ENCODE measurements at places on chromosomes 7 and 10.
A peak's percentile ranks its signal among the peaks of the same experiment; 100 is the strongest.

- DNase-seq = no peak
Measured at GRCh38 chr7:103664577-103664976, 218.6 kb upstream of the SLC26A5 start.

- DNase-seq = no peak
Measured at GRCh38 chr7:2487586-2488271, 11.5 kb upstream of the GRIFIN start.

DNA sequence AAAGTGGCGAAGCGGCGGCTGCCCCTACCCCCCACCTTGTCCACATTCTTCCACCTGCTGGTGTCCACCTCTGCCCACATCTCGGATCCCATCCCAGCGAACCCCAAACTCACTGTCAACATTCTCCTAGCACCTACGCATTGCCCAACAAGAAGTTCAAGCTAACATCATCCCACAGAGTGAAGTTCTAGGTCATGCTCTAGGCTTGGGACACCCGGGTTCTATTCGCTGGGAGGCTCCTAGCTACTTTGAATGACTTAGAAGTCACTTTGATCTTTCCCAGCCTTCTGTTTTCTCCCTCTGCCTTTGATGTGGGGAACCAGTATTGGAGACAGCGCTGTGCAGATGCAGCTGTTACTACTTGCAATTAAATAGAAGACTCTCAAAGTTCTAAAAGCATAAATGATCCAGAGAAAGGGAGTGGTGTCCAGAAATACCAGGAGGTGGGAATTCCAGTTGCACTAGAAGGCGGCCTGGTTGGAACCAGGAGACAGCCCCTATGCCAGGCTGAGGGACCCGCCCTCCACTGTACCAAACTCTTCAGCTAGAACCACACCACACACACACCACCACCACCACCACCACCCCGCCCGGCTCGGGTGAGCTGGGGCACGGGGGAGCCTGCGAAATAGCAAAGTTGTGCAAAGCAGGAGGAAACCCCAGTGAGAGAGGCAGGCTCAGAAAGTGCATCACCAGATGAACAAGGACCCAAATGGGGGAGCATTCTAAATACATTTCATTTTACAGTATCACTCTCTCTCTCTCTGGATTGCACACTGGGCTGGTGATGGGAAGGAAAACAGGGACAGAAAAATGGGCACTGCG lies 5.5 kb upstream of the VGF start:
- DNase-seq = no peak

DNA sequence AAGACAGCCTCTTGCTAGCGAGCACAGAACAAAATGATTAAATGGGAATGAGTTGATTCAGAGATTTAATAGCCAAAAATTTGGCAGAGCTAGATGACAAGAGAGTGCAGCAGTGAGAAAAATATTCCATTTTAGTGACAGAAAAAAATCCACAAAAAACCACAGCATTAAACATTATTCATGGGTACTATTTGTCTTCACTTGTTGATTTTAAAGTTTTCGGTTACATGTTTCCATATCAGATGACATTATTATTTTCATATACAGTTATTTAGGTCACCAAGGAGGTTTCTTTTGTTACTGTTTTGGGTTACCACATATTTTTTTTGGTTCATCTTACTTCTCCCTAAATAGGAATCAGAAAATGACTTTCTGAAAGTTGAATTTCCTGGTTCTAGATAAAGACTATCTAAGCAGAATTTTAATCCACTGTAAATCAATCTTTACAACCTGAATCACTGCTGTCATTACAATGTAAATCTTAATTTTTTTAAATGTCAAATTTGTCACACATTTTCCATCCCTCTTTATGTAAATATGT lies 87.9 kb downstream of the SVIL start:
- no peak for DNase-seq

GRCh38 chr7:40673285-40673684 lies 538.5 kb downstream of the SUGCT start:
- peak; percentile 77 for DNase-seq

DNA sequence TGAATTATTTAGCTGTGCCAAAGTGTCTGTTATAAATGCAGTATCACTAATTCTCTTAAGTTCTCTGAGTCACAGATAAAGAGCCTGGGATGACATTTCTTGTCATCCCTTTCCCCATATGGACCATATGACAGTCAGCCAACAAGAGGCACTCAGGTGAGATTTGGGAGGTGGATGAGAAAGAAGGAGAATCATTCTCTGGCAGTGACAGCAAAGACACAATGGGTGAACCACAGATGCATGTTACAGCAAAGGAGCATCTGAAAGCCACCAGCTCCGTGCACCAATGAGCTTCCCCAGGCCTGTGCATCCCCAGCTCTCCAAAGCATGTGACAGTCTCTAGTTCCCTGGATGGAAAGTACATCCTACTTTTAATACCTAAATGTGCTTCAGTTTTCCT lies 10.8 kb downstream of the GIMAP6 start:
- DNase-seq = no peak

GRCh38 chr10:132989476-132990415 lies 47.4 kb upstream of the CFAP46 start:
- DNase-seq = no peak

GRCh38 chr10:101351017-101351416 lies 2.9 kb upstream of the BTRC start:
- no peak for DNase-seq

DNA sequence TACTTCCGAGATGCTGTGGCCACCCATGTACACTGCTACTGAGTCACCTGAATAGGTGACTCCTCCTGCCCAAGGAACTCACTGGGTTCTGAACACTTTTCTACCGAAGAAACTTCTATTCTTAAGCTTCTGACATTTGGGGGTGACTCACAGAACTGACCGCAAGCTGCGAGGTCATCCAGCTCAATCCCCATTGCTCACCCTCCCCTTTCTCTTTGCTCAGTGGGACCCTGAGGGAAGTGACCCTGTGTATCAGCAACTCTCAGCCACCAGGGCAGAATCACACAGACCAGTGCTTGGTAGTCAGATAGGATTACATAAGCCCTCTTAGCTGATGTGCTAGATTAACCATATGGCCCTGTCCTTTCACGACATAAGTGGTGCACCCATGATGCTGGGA lies 46.3 kb downstream of the INSYN2A start:
- DNase-seq = no peak

- DNase-seq = no peak
Measured at GRCh38 chr7:139453673-139454321, 29.7 kb downstream of the KLRG2 start.

- DNase-seq = no peak
Measured at GRCh38 chr10:108905171-108905570, 1018.1 kb downstream of the XPNPEP1 start.

DNA sequence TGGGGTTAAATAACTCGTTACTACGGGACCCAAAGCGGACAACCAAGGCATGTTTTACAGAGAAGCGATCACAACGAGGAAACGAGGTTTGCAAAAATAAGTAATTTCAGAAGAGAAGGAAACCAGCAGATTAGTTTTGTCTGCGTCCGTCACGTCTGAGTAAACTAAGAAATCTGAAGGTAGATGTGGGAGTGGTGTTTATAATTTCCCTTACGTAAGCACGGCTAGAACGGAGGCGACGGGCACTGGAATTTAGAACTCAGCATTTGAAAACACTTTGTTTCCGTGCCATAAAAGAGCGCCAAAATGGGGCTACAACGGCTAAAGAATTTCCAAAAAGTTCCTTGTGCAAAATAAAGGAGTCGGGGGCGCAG lies 718 bp upstream of the UMAD1 start:
- peak; percentile 27 for DNase-seq

Measured in fibroblast of pulmonary artery (primary cell).